ENCODE measurements at places on chromosomes 11 and 22. TPM values are rescaled to one million over a fixed set of nuclear protein-coding genes. Genes with fewer than 3 reads are reported as not detected.

Gene GLYATL2
- total RNA-seq, result not detected

Gene CHEK1
- 36.5 TPM for total RNA-seq

Gene SLC22A8
- not detected for total RNA-seq

Gene TRIM49D2
- not detected for total RNA-seq

Gene NTM
- not detected for total RNA-seq

Gene SCO2
- total RNA-seq, result 6.1 TPM

Gene NXPE1
- total RNA-seq, result not detected

Gene FIBIN
- total RNA-seq, result not detected

Gene HTR3A
- not detected for total RNA-seq

Gene RTN3
- 220 TPM for total RNA-seq

Gene PPARA
- total RNA-seq, result 43.9 TPM

Gene CCDC87
- 1.0 TPM for total RNA-seq

Gene OR2AT4
- 0.11 TPM for total RNA-seq

Gene CDC45
- total RNA-seq, result 27.5 TPM

Gene GGT5
- not detected for total RNA-seq

Gene SERHL2
- 2.4 TPM for total RNA-seq

Gene SCARF2
- total RNA-seq, result 1.7 TPM

Gene IRAG1
- 1.3 TPM for total RNA-seq

Gene MIF
- 695 TPM for total RNA-seq

Gene ANO5
- total RNA-seq, result not detected

Gene KDELR3
- total RNA-seq, result 15.5 TPM

Gene NOX4
- not detected for total RNA-seq

Gene HPX
- total RNA-seq, result 0.68 TPM

Gene PACS1
- 100 TPM for total RNA-seq

Gene PDE2A
- 12.0 TPM for total RNA-seq

Gene OR10A2
- total RNA-seq, result not detected
